ENCODE measurements at places on chromosomes 7 and 10.

DNA sequence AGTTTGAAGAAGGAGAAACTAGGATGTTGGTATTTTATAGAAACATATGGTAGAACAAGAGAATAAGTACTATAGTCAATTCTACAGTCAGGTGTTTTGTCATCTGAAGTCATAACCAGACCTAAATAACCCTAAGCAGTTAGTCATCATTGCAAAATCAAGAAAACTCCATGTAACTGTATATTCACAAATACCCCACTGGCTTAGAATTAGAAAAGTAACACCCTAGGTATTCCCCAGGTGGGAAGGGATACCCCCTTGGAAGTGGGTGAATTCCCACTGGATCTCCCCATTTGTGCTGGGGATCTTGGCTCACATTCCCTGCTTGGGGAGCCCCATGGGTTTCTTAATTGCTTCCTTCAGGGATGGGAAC is 45.9 kb upstream of the ITGB8 start:
- no peak for DNase-seq
- H3K27ac ChIP-seq = no peak overlapping the region

GRCh38 chr10:24449321-24449740 is 240.4 kb downstream of the KIAA1217 start:
- no peaks in the 10 kb centered on the region for H3K27me3 ChIP-seq
- H3K4me1 ChIP-seq = peaks cover 24% of the 10 kb centered on the region
- no peaks in the 10 kb centered on the region for H3K36me3 ChIP-seq
- no peak for DNase-seq
- peak overlapping the region; percentile 63 for H3K27ac ChIP-seq

- DNase-seq = no peak
- peaks cover 4% of the 10 kb centered on the region for H3K4me1 ChIP-seq
- no peak overlapping the region for H3K4me3 ChIP-seq
- H3K27me3 ChIP-seq = no peaks in the 10 kb centered on the region
- no peak overlapping the region for H3K27ac ChIP-seq
Observed at GRCh38 chr7:132544025-132544424, 32.2 kb downstream of the PLXNA4 start.

GRCh38 chr10:24645784-24646183 is 77.9 kb downstream of the ARHGAP21 start:
- peaks cover 13% of the 10 kb centered on the region for H3K4me1 ChIP-seq
- no peak overlapping the region for H3K4me3 ChIP-seq

GRCh38 chr7:6654842-6655610 is 17.9 kb downstream of the ZNF316 start:
- DNase-seq = no peak
- no peaks in the 10 kb centered on the region for H3K4me1 ChIP-seq
- no peak overlapping the region for H3K27ac ChIP-seq
- peaks cover 7% of the 10 kb centered on the region for H3K36me3 ChIP-seq
- no peaks in the 10 kb centered on the region for H3K27me3 ChIP-seq

- no peak for DNase-seq
- H3K27me3 ChIP-seq = no peaks in the 10 kb centered on the region
- H3K27ac ChIP-seq = no peak overlapping the region
Observed at GRCh38 chr7:116834815-116835504, 27.4 kb upstream of the CAPZA2 start.

- no peaks in the 10 kb centered on the region for H3K27me3 ChIP-seq
- H3K36me3 ChIP-seq = no peaks in the 10 kb centered on the region
- no peak overlapping the region for H3K4me3 ChIP-seq
- H3K27ac ChIP-seq = no peak overlapping the region
Observed at GRCh38 chr7:71829515-71829914, 582.6 kb downstream of the CALN1 start.

GRCh38 chr10:110181451-110181850 is 26.0 kb upstream of the MXI1 start:
- H3K27me3 ChIP-seq = no peaks in the 10 kb centered on the region
- no peak overlapping the region for H3K27ac ChIP-seq
- DNase-seq = no peak

- no peak within 1 kb of the TSS for H3K27ac ChIP-seq
- no peak for DNase-seq
- H3K27me3 ChIP-seq = peaks cover 18% of the 10 kb centered on the region
- H3K4me3 ChIP-seq = no peak within 1 kb of the TSS
Observed at GRCh38 chr10:59176241-59177030, at the start of gene PHYHIPL. Gene PHYHIPL (plus strand): TSS chr10:59176643. CDS start chr10:59176854, 211 bp downstream.

DNA sequence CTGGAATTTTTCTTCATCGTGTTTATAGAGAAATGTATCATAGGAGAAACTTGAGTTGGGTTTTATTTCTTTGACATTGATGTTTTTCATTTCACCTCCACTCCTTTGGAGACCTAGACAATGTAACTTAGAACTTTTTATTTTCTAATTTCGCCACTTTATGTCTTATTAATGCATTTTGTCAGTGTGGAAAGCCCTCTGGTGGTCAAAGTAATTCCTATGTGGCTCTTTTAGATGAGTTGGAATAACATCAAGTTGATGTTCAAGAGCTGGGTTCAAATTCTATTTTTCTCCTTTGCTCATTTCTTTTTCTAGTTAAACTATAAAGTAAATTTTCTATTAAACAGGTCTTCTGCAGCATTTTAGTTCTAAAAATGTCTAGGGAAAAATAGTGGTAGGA is 478.6 kb downstream of the LRMDA start:
- H3K4me1 ChIP-seq = no peaks in the 10 kb centered on the region
- no peaks in the 10 kb centered on the region for H3K27me3 ChIP-seq
- no peak overlapping the region for H3K4me3 ChIP-seq
- H3K36me3 ChIP-seq = no peaks in the 10 kb centered on the region
- no peak overlapping the region for H3K27ac ChIP-seq

GRCh38 chr10:35270100-35270499 is 66.2 kb upstream of the CCNY start:
- H3K27me3 ChIP-seq = no peaks in the 10 kb centered on the region
- no peak for DNase-seq
- no peaks in the 10 kb centered on the region for H3K36me3 ChIP-seq
- H3K27ac ChIP-seq = no peak overlapping the region
